Daoy (cell line): ENCODE measurements at places on chromosomes 5 and 9.

DNA sequence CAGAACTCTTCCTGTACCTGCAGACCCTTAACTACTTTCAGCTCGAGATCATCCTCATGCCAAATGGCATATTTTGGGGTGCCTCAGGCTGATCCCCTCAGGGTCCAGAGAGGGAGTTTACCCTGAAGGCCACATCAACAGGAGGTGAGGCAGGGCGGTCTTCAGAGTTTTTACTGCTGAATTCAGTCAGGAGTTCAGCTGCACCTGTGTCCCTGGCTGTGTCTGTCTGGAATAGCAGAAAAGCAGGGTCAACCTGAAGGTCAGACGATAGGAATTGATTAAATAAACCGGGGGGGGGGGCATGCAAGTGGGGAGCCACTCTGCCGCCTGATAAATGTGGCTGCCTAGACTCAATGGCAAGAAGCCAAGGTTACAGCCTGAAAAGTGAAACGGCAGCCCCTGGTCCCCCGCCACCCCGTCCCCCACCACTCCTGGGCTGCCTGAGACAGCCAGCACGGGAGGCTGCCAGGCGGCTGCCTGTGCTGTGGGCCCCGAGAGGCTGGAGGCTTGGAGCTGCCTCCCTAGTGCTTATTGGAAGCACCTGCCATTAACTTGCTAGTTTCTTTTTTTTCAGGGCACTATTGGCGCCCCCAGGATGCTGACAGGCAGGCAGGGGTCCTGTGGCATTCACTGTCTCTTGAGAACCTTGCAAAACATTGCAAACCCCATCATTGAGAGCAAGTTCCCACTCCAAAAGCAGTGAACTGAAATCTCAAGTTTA, 182.7 kb upstream of the PPP1R26 start:
- peak; percentile 1 for DNase-seq

DNA sequence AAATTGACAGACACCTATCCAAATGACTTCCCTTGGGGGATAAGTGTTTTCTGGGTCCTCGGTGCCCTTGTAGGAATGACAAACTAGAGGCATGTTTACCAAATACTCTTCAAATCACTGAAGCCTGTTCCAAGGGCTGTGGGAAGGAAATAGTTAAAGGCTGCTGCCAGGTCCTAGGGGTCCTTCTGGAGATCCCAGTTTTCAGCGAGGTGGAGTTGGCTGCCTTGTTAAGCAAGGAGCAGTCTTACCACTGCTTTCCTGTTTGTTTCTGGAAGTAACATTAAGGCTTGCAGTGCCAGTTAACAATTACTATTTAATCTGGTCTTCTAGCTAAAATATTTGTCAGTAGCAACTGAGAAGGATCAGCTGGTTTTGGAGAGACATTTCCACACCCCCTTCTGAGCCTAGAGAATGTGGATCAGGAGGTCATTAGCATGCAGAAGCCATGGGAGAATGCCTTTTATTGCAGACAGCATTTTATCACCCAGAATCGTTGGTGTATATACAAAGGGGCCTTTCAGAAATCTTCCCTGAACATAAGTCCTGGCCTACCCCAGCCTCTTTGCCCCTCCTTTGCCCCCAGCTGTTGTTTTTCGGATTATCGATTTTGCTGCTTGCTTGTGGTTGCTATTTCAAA, 238.8 kb downstream of the DMAC1 start:
- no peak for DNase-seq

GRCh38 chr5:92715946-92716520, 865.0 kb downstream of the NR2F1-AS1 start:
- no peak for DNase-seq

DNA sequence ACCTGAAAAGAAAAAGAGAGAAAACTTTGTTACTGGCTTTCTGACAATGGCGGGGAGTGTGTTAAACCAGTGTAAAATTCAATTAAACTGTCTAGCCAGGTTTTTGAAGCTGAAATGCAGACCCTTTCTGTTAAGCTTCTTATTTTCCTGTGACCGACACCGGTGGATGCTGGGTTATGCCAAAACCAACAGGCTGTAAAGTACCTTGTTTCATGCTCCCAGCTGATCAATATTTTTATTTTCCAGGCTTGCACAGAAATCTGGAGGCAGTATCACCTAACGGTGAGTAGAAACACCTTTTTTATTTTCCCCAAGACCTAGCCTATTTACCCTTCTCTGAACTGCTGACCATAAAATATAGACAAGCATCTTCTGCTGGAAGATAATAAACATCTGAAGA, 94.9 kb upstream of the GRHPR start:
- no peak for DNase-seq

GRCh38 chr5:39224196-39224761, 4.9 kb upstream of the FYB1 start:
- DNase-seq = peak; percentile 46

GRCh38 chr9:108270051-108270450, 585.7 kb downstream of the ACTL7B start:
- DNase-seq = peak; percentile 50
